ENCODE measurements at places on chromosomes 5 and 9.

GRCh38 chr5:1468629-1469527, 23.6 kb upstream of the SLC6A3 start:
- H3K4me1 ChIP-seq, result peaks cover 10% of the 10 kb centered on the region
- DNase-seq, result peak; percentile 25
- H3K27ac ChIP-seq, result no peak overlapping the region
- no peaks in the 10 kb centered on the region for H3K27me3 ChIP-seq

DNA sequence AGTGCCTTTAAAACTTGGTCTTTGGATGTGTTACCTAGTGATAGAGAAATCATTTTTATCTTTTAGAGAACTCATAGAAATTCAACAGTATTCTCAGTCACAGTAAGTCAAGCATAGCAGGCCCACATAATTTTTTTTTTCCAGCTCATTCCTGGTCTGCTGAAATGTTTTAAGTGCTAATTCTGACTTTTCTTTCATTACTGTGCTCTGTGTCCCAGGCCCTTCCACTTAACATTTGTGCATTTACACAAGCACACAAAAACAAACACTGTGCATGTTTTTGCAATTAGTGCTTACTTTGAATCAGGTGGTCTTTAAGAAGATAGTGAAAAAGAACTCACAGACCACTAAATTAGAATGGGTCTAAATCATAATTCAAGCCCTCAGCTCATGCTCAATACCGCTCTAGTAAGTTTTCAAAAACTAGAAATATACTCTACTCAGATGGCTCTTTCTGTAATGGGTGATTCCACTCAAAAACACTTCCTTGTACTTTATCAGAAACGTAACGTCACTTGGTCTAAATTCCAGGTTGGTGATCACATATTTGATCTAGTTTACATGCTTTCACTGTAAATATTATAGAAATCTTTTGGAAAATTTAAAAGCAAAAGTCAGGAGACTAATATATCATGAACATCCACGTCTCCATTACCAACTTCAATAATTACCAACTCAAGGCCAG, 107.8 kb downstream of the PCSK5 start:
- no peak for DNase-seq
- H3K27ac ChIP-seq, result no peak overlapping the region
- H3K36me3 ChIP-seq, result peaks cover 9% of the 10 kb centered on the region
- no peaks in the 10 kb centered on the region for H3K27me3 ChIP-seq
- H3K4me1 ChIP-seq, result peaks cover 48% of the 10 kb centered on the region
- no peak overlapping the region for H3K4me3 ChIP-seq

- DNase-seq, result peak; percentile 64
- H3K27ac ChIP-seq, result peak overlapping the region; percentile 61
- H3K4me3 ChIP-seq, result no peak overlapping the region
- H3K27me3 ChIP-seq, result no peaks in the 10 kb centered on the region
- H3K4me1 ChIP-seq, result peaks cover 40% of the 10 kb centered on the region
- H3K36me3 ChIP-seq, result peaks cover 7% of the 10 kb centered on the region
Measured at GRCh38 chr5:132385326-132386105, 16.0 kb downstream of the SLC22A5 start.

DNA sequence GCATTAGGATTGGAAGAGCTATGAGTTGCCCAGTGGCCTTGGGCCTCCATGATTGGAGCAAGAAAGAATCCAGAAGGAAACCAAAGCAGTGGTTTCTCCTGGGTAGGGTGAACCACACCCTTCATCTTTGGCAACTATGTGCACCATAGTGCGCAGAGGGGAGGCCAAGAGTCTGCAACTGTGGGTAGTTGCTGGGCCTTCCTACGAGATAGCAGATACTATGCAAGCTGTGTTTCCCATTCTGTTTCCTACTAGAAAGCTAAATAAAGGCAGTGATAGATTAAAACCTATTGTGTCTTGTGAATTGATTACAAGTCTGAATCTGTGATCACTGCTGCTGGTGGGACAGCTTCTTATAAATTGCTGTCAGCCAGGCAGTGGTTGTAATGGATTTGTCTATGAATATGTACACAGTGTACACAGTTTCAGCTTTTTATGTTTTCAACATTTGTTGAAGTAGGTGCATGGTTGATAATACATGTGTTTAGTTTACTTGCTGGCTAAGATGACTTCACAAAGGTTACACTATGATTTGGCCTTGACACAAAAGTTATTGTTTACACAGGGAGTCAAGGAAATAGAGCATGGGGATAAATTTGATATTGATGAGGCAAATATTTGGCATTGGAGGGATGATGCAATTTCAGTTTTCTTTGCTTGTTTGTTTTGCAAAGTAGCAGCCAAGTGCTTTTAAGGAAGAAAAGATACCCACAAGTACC, 23.7 kb upstream of the PDE8B start:
- DNase-seq, result no peak
- no peak overlapping the region for H3K4me3 ChIP-seq
- H3K27me3 ChIP-seq, result peaks cover 29% of the 10 kb centered on the region
- H3K27ac ChIP-seq, result no peak overlapping the region

DNA sequence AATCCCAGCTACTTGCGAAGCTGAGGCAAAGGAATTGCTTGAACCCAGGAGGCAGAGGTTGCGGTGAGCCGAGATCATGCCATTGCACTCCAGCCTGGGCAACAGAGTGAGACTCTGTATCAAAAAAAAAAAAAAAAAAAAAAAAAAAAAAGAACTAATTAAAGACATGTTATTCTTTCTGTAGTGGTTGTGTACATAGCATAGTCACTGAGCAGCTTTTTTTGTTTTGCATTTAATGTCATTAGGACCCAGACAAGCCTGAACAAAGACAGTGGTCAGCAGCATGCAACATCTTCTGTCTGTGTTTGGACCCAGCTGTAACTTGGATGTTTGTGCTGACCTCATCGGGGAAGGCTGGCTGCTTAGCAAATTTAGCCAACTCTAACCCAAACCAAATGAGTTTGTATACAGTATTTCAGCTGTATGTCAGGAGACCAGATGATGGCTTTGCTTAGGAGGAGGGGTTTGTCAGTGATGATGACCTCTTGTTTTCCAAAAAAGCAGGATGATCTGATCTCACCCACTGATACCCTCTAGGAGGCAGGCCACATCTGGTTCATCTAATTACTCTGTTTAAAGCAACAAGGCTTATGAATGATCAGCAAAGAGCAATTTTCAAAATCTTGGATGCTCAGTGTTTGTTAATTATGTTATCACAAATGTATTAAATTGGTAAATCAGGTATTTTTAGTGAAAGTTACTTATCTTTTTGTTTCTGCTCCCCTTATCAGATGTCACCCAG, 39.5 kb downstream of the SNCAIP start:
- no peaks in the 10 kb centered on the region for H3K4me1 ChIP-seq
- H3K4me3 ChIP-seq, result no peak overlapping the region
- H3K36me3 ChIP-seq, result no peaks in the 10 kb centered on the region
- H3K27ac ChIP-seq, result no peak overlapping the region
- no peaks in the 10 kb centered on the region for H3K27me3 ChIP-seq

GRCh38 chr9:76135902-76136301, 245.4 kb downstream of the PCSK5 start:
- H3K27me3 ChIP-seq, result no peaks in the 10 kb centered on the region
- H3K4me1 ChIP-seq, result peaks cover 13% of the 10 kb centered on the region
- DNase-seq, result no peak
- no peak overlapping the region for H3K27ac ChIP-seq
- H3K36me3 ChIP-seq, result no peaks in the 10 kb centered on the region
- H3K4me3 ChIP-seq, result no peak overlapping the region

DNA sequence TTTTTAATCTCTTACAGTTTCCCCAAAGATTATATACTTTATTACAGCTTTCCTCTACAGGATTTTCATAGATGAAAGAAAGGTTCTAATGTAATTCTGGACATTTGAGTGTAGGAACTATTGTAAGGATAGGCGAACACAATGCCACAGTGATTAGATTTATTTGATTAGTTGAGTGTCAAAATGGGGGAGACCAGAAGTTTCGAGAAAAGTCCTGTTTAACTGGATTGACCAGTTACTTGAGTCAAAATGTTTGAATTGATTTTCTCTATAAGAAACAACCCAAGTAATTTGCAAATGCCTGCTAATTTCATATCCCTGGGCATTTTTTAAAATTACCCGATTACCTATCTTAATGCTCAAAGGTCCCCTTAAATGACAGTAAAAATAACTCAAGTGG, 50.6 kb downstream of the SMARCA2 start:
- DNase-seq, result no peak
- peaks cover 25% of the 10 kb centered on the region for H3K4me1 ChIP-seq
- H3K27ac ChIP-seq, result peak overlapping the region; percentile 74
- no peak overlapping the region for H3K4me3 ChIP-seq
- H3K36me3 ChIP-seq, result peaks cover 80% of the 10 kb centered on the region

- H3K27ac ChIP-seq, result peak overlapping the region; percentile 95
- H3K4me3 ChIP-seq, result peak overlapping the region; percentile 49
- H3K27me3 ChIP-seq, result no peaks in the 10 kb centered on the region
- no peak for DNase-seq
Measured at GRCh38 chr5:159178978-159179377, 30.4 kb downstream of the RNF145 start.

- H3K4me1 ChIP-seq, result peaks cover 43% of the 10 kb centered on the region
- no peak overlapping the region for H3K4me3 ChIP-seq
- H3K36me3 ChIP-seq, result no peaks in the 10 kb centered on the region
- no peaks in the 10 kb centered on the region for H3K27me3 ChIP-seq
- H3K27ac ChIP-seq, result peak overlapping the region; percentile 53
- no peak for DNase-seq
Measured at GRCh38 chr5:75028090-75028489, 24.3 kb downstream of the GCNT4 start.

- no peak for DNase-seq
- peaks cover 89% of the 10 kb centered on the region for H3K36me3 ChIP-seq
- H3K4me3 ChIP-seq, result no peak overlapping the region
- H3K4me1 ChIP-seq, result peaks cover 6% of the 10 kb centered on the region
- H3K27ac ChIP-seq, result no peak overlapping the region
- H3K27me3 ChIP-seq, result no peaks in the 10 kb centered on the region
Measured at GRCh38 chr9:131214286-131214856, 61.9 kb downstream of the FAM78A start.

- peak overlapping the region; percentile 24 for H3K27ac ChIP-seq
- H3K27me3 ChIP-seq, result no peaks in the 10 kb centered on the region
- DNase-seq, result no peak
- H3K4me1 ChIP-seq, result peaks cover 13% of the 10 kb centered on the region
- peaks cover 10% of the 10 kb centered on the region for H3K36me3 ChIP-seq
Measured at GRCh38 chr9:132662152-132662945, 7.4 kb downstream of the DDX31 start.

GRCh38 chr9:131402073-131402472, 8.2 kb downstream of the PRRC2B start:
- H3K4me3 ChIP-seq, result peak overlapping the region; percentile 28
- no peaks in the 10 kb centered on the region for H3K27me3 ChIP-seq
- no peak for DNase-seq
- peaks cover 89% of the 10 kb centered on the region for H3K4me1 ChIP-seq
- H3K27ac ChIP-seq, result peak overlapping the region; percentile 78

GRCh38 chr9:26308328-26308727, 584.3 kb downstream of the CAAP1 start:
- no peak overlapping the region for H3K4me3 ChIP-seq
- H3K27me3 ChIP-seq, result no peaks in the 10 kb centered on the region
- H3K36me3 ChIP-seq, result no peaks in the 10 kb centered on the region
- DNase-seq, result no peak

DNA sequence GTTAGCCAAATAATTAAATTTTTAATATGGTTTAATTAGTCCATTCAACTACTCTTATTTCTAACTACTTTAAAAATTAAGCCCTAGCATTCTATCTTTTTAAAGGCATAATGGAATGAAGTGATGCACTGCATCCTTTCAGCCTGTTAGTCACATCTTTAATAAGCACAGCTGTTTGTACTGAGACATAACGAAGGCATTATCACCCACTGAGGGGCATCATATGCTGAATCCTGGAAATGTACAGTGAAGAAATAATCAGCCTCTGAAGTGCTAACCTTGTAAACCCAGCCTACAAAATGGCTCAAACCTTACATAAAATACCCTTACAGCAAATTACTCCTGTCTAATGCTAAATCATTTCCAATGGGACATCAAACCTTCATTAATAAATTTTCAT, 33.1 kb downstream of the EPB41L4A start:
- H3K4me3 ChIP-seq, result no peak overlapping the region
- peaks cover 10% of the 10 kb centered on the region for H3K27me3 ChIP-seq
- H3K36me3 ChIP-seq, result no peaks in the 10 kb centered on the region

GRCh38 chr5:144436007-144436406, 265.3 kb downstream of the KCTD16 start:
- DNase-seq, result no peak
- H3K27me3 ChIP-seq, result no peaks in the 10 kb centered on the region
- no peaks in the 10 kb centered on the region for H3K36me3 ChIP-seq
- H3K4me1 ChIP-seq, result no peaks in the 10 kb centered on the region
- no peak overlapping the region for H3K27ac ChIP-seq
- no peak overlapping the region for H3K4me3 ChIP-seq

DNA sequence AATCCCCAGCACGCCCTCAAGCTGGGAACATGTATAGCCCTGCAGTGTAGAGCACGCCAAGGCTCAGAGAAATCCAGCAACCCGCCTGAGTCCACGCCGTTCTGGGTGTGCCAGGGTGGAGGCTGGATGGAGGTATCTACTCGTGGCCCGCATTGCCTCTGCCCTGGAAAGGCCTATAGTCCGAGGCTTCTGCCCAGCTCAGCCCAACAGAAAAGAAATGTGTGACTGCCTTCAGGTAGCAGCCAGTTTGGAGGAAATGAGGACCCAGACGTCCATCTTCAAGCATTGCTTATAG, 18.2 kb downstream of the S1PR3 start:
- H3K27me3 ChIP-seq, result peaks cover 16% of the 10 kb centered on the region
- H3K36me3 ChIP-seq, result no peaks in the 10 kb centered on the region
- no peak overlapping the region for H3K27ac ChIP-seq
- no peak overlapping the region for H3K4me3 ChIP-seq
- no peak for DNase-seq

GRCh38 chr5:34510002-34510401, 146.1 kb upstream of the RAI14 start:
- H3K4me3 ChIP-seq, result no peak overlapping the region
- H3K4me1 ChIP-seq, result no peaks in the 10 kb centered on the region
- H3K27me3 ChIP-seq, result peaks cover 45% of the 10 kb centered on the region
- H3K27ac ChIP-seq, result no peak overlapping the region

GRCh38 chr9:90773617-90774016, 28.0 kb upstream of the SYK start:
- H3K4me1 ChIP-seq, result no peaks in the 10 kb centered on the region
- DNase-seq, result no peak
- no peak overlapping the region for H3K27ac ChIP-seq
- H3K4me3 ChIP-seq, result no peak overlapping the region
- H3K27me3 ChIP-seq, result peaks cover 32% of the 10 kb centered on the region
